GM13976 (cell line): ENCODE measurements at places on chromosomes 3 and 15.

GRCh38 chr15:67208396-67208795 is 46.1 kb downstream of the AAGAB start:
- no peak for DNase-seq

GRCh38 chr3:31890007-31890406 is 91.1 kb downstream of the OSBPL10 start:
- no peak for DNase-seq

DNA sequence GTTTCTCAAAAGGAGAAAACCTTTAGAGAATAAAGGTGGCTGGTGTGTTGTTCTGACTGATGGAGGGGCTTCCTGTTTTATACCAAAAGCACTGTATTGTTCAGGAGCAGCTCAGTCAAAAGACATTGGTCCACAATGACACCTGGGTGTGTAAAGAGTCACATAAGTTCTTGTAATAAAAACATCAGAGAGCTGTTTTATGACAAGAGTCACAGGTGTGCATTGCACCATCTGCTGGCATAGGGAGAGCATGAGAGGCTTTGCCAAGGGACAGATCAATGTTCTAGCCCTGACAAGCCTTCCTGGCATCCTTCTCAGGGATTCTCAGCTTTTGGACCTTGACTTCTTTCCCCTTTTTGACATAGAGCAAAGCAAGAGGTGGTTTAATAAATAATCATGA is 20.4 kb downstream of the ARPP21 start:
- DNase-seq, result no peak

GRCh38 chr15:67779549-67780111 is 45.7 kb upstream of the SKOR1 start:
- no peak for DNase-seq

DNA sequence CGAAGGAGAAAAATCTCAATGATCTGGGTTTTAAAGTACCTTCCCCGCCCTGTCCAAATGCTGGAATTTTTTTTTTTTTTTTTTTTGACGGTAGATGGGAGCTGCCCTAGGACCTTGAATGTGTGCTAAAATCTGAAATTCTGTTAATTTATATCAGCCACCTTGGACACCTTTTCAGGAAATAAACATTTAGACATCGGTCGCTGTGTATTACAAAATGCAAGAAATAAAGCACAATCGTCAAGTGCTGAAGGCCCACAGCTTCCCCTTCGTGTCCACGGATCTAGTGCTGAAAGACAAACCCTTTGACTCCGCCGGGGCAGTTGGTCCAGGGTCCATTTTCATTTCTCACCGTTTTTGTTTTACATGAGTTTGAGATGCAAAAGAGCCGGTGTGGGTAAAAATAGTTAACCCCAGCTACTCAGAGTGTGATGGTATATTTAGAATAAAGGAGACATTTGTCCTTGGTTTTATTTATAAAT is 90.2 kb upstream of the CHD2 start:
- no peak for DNase-seq

DNA sequence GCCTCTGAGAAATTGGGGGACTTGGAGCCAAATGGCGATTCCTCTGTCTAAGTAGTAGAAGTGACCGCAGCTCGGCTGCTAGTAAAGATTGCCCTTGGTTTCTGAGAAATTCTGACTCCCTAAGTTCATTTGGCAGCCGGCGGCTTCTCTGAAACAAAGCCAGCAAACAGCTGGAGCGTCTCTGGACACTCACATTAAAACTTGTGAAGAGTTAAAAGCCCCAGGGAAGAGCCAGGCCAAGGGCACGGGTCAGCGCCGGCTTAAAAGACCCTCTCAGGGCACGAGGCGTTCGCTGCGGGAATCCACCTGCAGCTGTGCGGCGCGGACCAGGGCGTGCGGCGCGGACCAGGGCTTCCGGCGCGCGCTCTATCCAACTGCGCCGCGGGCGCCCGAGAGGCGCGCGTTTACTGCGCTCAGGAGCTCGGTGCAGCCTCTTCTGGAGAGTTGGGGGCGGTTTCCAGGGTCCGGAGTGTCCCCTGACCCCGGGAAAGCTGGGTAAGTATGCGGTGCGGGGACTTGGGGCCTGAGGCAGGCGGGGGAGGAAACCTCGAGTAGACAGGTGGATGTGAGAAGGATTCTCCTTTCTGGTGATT is at the start of gene COL6A5:
COL6A5 (plus strand) TSS at position 186 of the 593 bp plus-strand sequence. CDS start 27,967 bp downstream, outside the sequence.
- DNase-seq, result no peak

DNA sequence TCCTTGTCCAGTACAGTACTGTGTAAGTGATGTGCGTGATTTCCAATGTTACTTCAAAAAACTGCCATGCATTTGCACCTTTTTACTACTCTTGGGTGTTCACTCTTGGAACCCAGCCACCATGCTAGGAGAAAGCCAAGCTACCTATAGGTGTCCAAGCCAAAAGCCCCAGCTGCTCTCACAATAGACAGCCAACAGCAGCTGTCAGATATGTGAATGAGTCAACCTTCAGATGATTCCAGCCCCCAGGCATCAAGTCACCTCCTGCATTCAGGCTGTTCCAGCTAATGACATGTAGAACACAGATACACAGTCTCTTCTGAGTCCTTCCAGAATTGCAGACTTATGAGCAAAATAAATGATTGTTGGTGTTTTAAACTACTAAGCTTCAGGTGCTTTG is 417.7 kb upstream of the TGFBR2 start:
- DNase-seq, result no peak

GRCh38 chr15:38461066-38461833 is 7.3 kb downstream of the FAM98B start:
- peak; percentile 45 for DNase-seq

GRCh38 chr3:31449318-31449717 is 83.4 kb upstream of the STT3B start:
- DNase-seq, result no peak
